ENCODE measurements at places on chromosomes 11 and 22.

DNA sequence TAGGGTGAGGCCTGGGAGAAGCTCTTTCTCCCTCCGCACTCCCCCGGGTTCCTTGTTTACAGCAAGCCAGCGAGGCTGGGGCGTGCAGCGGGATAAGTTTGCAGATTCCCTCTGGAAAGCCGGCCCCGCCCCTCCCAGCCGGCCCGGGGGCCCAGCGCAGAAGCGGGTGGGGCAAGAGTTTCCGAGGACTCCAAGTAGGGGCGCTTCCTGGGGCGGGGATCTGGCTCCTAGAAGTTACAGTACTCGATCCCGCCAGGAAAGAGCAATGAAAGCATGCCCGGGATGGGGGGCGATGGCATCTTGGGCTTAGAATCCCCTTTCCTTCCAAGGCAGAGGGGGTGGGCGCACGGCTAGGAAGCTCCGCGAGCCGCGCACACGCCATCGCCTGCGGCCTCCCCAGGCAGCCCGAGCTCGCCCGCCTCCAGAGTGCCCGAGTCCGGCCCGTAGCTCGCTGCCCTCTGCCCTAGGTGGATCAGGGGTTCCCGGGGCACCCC lies 385 bp downstream of the TST start:
- DNase-seq = no peak

DNA sequence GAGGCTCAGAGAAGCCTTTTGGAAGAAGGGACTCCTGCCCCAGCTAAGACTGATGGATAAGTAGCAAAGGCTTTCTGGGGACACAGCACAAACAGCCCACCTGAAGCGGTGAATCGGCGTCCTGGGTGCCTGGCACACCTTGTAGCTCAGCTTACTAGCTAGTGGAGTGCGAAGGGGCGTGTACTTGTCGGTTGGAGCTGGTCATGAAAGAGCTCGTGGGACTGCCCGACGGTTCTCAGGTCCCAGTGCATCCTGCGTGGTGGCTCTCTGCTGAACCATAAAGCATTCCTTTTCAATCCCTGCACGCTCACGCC lies 690 bp upstream of the UVRAG start:
- no peak for DNase-seq

DNA sequence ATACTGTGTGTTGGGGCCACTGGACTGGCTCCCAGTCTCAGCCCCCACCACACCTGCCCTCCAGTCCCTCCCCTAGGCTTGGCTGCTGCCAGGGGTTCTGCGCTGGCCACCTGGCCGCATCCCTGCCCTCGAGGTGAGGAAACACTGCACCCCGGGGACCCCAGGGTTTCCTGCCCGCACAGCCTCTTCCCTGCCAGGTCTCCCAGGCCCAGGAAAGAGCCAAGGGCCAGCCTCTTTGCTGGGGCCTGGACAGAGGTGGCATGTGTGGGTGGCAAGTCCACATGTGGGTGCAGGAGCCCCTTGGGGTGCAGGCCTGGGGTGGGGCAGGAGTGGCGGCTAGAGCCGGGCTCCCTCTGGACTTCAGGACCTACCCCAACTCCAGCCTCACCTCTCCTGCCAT lies 2.5 kb downstream of the EPS8L2 start:
- no peak for DNase-seq

DNA sequence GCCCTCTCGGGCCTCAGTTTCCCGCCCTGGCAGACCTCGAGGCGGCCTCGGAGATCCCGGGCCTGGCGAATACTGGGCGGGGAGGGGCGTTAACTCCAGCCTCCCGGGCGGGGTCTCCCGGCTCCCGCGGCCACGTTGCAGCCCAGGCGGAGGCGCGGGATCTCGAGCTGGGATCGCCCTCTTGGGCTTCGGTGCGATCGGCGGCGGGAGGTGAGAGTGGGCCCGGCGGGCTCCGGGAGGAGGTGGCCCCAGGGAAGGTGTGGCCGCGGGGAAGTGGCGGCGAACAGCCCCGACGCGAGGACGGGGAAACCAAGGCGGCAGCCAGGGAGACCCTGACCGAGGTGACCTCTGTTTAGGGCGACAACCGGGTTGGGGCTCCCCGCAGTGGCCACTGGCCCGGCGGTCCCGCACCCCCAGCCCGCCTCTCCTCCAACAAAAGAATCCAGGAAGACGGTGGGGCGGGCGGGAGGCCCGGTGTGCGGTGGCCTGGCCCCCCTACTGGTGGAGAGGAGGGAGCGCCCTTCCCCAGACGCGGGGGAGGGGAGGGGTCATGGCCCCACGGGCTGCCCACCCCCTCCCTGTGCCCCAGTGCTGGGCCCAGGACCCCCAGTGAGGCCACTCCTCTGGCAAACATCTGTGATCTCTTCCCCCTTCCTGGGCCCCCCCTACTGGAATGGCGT lies at the start of gene PHETA2:
Gene PHETA2, plus strand, starts transcription at position 117 of the 680 bp plus-strand sequence. CDS start 3,046 bp downstream, outside the sequence.
- peak; percentile 42 for DNase-seq

- no peak for DNase-seq
Observed at GRCh38 chr11:86136538-86136937, 67.7 kb upstream of the PICALM start.

DNA sequence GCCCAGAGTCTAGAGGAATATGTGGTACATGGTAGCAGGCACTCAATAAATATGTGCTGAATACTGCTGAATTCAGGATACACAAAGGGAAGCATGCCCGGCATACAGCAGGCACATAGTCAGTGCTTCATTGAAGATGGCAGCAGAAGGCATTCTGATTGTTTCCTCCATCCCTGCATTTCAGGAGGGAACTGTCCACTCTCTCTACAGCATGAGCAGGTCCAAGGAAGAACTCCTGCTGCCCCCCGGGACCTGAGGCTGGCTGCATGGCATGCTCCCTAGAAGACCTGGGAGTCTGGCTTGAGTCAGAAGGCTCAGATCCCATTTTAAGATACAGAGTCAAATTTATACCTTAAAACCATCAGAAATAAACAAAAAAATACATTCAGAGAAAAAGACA lies 319.3 kb upstream of the NARS2 start:
- no peak for DNase-seq

DNA sequence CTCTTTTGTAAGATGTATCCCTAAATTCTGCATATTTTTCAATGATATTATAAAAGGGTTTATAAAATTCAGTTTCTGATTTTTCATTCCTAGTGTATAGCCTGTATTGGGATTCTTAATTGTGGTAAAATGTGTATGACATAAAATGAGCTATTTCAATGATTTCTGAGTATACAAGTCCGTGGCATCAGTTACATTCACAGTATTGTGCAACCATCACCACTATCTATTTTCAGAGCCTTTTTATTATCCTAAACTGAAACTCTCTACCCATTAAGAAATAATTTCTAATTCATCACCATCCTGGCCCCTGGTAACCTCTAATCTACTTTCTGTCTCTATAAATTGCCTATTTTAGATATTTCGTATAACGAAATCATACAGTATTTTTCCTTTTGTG lies 39.8 kb downstream of the EIF3F start:
- DNase-seq = no peak

DNA sequence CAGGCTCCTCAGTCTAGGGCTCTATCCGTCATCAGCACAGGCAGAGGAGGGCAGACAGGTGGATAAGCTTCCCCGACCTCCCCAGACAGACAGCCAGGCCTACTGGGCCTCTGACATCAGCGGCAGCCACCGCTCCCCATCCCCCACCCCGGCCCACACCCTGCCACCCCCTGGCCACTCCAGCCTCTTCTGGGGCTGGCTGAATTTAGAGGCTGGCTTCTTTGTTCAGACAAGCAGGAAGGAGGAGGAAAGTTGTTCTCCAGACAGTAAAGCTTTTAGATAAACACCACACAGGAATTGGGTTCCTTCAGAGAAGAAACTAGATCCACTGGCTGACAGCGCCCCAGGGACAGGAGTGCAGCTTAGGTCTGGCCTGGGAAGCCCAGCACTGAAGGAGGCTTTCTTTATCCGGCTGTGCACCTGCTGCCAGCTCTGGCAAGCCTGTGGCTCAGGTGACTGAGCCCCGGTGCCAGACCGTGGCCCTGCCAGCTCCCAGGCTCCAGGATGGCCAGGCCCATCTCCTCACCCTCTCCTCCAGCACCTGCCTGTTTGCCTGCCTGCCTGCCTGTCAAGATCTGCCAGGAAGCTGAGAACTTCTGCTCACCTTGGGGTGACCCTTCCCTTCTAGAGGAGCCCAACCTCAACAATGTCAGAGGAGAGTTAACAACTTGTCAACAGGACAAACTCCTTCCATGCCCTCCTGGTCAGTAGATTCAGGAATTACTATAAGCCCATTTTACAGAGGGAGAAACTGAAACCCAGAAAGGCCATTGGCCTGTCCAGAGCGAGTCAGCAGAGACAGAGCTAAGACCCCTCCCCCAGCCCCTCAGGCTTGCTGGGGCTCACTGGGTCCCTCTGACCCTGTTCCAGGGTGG lies 44.0 kb upstream of the KLHL35 start:
- no peak for DNase-seq

DNA sequence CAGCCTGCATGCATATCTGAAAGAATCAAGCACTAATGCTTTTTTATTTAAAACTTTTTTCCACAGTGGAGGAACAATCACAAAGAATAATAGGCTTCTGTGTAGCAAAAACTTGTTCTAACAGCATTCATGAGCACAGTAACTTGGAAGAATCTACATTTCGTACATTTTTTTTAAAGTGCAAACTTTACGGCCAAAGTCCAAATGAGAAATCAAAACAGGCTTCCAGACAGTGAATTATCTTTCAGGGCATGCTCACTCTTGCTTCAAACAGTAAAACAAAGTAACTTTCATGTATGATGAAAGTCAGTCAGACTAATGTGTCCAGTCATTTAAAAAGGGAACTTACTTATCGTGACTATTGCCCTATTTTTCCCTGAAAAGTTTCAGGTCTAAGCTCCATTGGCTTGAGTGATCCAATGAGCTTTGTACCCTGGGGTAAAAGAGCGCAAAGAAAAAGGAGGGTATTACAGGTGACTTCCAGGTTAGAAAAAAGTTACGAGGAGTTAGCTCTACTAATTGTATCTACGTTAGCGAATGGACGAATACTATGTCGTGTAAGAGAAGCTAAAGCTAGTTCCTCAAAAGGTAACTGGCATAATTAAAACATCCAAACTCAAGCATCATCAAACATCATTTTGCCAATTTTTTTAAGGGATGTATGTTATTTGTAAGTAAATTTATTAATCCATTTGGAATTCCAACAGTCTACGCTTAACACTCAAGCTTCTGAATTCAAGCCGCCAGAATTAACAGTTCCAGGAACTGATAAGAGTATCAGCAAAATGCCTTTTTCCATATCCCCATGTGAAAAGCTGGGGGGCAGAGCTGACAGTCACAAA lies 1.7 kb downstream of the PICALM start:
- DNase-seq = no peak
